ENCODE measurements at places on chromosomes 6 and 20.

DNA sequence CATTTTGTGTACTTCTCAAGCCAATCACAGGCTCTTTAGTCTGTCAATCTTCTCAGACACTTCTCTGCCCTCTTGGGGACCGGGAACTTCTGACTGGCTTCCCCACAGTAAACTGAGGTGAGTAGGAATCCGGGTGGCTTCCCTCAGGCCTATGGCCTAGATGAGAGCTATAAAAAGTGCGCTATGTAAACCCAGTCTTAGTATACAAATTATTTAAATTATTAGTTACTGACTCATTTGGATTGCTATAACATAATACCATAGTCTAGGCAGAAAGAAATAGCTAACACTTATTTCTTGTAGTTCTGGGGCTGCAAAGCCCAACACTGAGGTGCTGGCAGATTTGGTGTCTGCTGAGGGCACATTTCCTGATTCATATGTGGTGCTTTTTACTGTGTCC, 109.2 kb upstream of the MCHR2 start:
- DNase-seq: no peak

- DNase-seq: no peak
Observed at GRCh38 chr20:44731657-44732056, 14.0 kb upstream of the KCNK15 start.

- DNase-seq: no peak
Observed at GRCh38 chr6:71420693-71421328, 132.2 kb downstream of the OGFRL1 start.

DNA sequence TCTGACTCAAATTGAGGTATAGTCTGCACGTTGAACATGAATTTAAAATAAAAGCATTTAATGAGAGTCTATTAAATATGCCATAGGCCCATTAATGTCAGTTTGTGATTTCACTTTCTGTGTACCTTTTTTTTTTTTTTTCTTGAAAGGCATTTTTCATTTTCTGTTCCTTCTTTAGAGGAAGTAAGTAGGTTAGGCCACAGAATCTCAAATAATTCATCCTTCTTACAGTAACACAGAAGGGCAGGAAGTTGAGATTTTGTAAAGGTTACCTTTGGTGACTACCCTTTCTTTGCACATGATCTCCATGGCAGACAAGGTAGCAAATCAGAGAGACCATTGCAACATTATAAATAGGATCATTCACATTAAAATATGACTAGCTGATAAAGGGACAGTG, 9.6 kb downstream of the L3MBTL3 start:
- DNase-seq: no peak

GRCh38 chr6:2921520-2922115, 18.5 kb upstream of the SERPINB9 start:
- DNase-seq: no peak

- no peak for DNase-seq
Observed at GRCh38 chr20:48278961-48279481, 493.7 kb upstream of the SULF2 start.

GRCh38 chr6:91476000-91476399, 889.1 kb upstream of the MAP3K7 start:
- no peak for DNase-seq

- DNase-seq: no peak
Observed at GRCh38 chr20:42961771-42962170, 227.9 kb downstream of the PTPRT start.

DNA sequence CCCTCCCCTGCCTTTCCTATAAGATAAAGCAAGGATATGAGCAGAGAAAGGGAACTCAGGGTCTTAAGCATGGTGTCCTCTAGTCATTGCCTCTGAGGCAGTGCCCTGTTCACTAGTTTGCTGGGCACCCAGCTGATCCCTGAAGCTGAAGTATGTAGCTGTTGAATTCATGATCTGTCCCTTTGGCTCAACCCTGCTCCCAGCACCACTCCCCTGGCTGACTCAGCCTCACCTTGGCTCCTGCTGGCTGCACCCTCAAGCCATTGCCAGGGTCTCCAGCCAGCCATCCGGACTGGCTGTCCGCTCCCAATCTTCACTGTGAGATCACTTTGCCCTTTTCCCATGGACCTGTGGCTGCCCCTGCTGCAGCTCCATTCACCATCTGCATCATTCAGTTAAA, 25.9 kb upstream of the UST start:
- no peak for DNase-seq

GRCh38 chr20:55693641-55694040, 311.7 kb downstream of the CBLN4 start:
- DNase-seq: no peak

DNA sequence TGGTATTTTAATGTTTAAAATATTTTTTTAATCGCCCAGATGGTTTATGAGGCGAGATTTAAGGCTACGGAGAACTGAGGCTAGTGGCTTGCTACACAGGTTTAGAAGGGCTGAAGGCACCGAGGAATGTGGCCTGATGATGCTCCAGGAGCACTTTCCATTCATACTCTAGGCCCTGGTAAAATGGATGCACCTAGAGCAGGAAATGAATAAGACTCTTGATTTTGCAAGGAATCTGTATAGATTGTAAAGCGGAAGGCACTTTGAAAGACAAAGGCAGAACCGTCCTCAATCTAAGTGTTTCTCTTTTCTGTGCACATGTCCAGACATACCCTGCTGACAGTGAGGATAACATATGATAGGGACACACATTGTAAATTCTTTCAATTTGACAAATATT, 30.1 kb downstream of the POU3F2 start:
- no peak for DNase-seq

- DNase-seq: no peak
Observed at GRCh38 chr6:7656355-7656754, 66.4 kb downstream of the SNRNP48 start.

DNA sequence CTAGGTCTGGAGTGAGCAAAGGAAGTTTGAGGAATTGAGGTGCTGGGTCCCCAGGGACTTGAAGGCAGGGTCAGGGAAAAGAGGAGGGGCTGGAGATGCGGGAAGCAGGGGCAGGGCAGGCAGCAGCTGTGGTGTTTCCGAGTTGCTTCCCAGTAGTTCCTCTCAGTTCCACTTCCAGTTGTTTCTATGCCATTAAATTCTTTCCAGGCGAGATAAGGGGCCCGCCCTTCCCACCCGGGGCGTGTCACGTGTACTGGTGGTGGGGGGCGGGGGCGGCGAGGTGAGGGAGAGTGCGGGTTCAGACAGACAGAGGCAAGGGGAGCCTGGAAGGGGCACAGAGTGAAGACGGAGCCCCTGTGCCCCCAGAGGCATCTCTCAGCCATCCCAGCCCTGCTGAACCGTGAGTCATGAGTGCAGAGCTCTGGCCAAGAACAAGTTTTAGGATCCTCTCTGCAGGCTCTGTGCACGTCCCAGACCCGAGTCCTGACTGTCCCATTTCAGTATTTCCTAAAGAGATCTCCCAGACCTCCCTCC, 977 bp downstream of the TNXB start:
- DNase-seq: no peak

Data from activated CD8-positive, alpha-beta memory T cell treated with anti-CD3 and anti-CD28 coated beads for 1 hour (primary cell).